Neural progenitor cell (in vitro differentiated cells): ENCODE measurements at places on chromosomes 5 and 9.

- no peaks in the 10 kb centered on the region for H3K27me3 ChIP-seq
- no peak overlapping the region for H3K4me3 ChIP-seq
Observed at GRCh38 chr9:93677641-93678136, 101.3 kb downstream of the PHF2 start.

DNA sequence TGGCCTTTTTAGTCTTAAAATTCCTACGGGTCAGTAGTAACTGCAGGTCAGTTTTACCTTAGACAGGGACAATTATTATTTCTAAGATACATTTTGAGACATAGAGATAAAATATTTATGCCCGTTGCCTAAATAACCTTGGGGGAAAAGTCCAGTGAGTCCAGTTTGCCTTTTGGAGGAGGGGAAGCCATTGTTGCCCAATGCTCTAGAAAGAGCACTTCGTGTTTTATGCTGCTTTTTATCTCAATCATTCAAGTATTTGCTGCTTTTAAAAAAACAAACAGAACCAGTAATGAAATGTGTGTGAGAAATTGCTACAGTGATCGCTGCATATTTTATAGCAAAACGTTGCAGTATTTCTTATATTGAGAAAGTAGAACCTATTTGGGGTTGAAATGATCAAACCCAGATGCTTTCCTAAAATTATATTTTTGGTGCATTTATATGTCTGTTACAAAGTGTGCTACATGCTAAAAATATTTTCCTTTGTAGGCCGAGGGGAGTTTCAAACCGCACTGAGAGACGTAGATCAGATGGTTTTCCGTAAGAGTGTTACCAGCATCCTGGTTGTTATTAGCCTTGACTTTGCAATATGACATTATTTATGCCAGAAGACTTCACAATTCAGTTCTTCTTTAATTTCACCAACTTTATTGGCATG lies 266.8 kb downstream of the AOPEP start:
- no peak overlapping the region for H3K27ac ChIP-seq
- DNase-seq: no peak
- H3K27me3 ChIP-seq: no peaks in the 10 kb centered on the region
- no peaks in the 10 kb centered on the region for H3K36me3 ChIP-seq
- no peak overlapping the region for H3K4me3 ChIP-seq

- peaks cover 13% of the 10 kb centered on the region for H3K4me1 ChIP-seq
- no peak overlapping the region for H3K4me3 ChIP-seq
- H3K27me3 ChIP-seq: no peaks in the 10 kb centered on the region
Observed at GRCh38 chr9:73079326-73079725, 72.3 kb upstream of the ANXA1 start.

GRCh38 chr5:68047035-68047434 lies 168.5 kb upstream of the PIK3R1 start:
- H3K4me1 ChIP-seq: no peaks in the 10 kb centered on the region
- H3K27me3 ChIP-seq: no peaks in the 10 kb centered on the region
- DNase-seq: no peak
- H3K36me3 ChIP-seq: no peaks in the 10 kb centered on the region
- H3K4me3 ChIP-seq: no peak overlapping the region

DNA sequence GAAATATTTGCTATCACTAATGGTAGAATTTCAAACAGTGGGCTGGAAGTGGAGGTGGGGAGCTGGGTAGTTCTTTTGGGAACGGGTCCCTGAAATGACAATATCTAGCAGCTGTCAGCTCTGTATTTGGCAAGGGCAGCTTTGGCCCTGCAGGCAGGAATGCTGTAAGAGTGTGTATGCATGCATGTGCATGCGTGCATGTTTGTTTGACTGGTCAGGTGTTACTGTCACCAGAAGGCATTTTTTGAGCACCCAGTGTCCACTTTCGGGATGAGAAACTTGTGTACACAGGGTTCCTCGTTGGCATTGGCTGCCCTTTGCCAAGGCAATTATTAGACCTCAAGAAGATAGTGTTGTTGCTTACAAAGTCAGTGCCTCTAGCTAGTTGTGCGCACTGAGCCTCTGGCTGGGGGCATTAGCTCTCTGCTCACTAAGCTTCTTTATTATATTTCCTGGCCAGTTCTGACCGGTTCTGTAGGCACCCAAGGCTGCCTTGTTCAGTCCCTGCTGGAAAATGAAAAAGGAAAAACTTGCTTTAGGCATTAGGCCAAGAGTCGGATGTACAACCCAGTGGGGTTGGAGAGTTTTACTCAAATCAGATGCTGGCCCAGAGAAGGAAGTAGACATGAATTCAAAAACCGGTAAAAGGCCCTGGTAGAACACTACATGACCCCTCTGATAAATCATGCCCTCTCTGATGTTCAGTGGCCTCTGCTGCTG lies 2.0 kb downstream of the CYFIP2 start:
- H3K36me3 ChIP-seq: no peaks in the 10 kb centered on the region
- no peak for DNase-seq
- H3K27me3 ChIP-seq: peaks cover 23% of the 10 kb centered on the region
- peak overlapping the region; percentile 95 for H3K4me3 ChIP-seq
- H3K4me1 ChIP-seq: peaks cover 33% of the 10 kb centered on the region

DNA sequence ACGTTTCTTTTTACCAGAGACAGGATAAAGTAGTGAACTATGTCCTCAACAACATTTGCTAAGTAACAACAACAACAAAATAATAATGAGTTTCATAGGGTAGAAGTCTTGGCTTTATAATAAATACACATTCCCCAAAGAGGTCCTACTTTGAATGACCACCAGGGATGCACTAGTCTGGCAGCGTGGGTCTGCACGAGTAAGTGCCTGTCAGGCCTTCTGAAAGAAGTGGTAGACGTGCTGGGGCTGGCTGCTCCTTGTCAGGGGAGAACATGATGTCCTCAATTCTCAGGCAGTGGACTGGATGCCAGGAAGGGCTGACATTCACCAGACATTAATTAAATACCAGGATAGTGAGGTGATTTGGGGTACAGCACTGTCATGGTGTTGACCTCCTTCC lies 331.1 kb downstream of the TMEM38B start:
- H3K27ac ChIP-seq: no peak overlapping the region
- H3K27me3 ChIP-seq: no peaks in the 10 kb centered on the region
- H3K4me1 ChIP-seq: peaks cover 10% of the 10 kb centered on the region
- peak; percentile 41 for DNase-seq
- no peaks in the 10 kb centered on the region for H3K36me3 ChIP-seq

- peak overlapping the region; percentile 92 for H3K4me3 ChIP-seq
- no peaks in the 10 kb centered on the region for H3K27me3 ChIP-seq
- no peak for DNase-seq
- H3K4me1 ChIP-seq: peaks cover 11% of the 10 kb centered on the region
- H3K36me3 ChIP-seq: peaks cover 10% of the 10 kb centered on the region
- H3K27ac ChIP-seq: peak overlapping the region; percentile 95
Observed at GRCh38 chr5:80408484-80409366, 861 bp downstream of the ZFYVE16 start.

DNA sequence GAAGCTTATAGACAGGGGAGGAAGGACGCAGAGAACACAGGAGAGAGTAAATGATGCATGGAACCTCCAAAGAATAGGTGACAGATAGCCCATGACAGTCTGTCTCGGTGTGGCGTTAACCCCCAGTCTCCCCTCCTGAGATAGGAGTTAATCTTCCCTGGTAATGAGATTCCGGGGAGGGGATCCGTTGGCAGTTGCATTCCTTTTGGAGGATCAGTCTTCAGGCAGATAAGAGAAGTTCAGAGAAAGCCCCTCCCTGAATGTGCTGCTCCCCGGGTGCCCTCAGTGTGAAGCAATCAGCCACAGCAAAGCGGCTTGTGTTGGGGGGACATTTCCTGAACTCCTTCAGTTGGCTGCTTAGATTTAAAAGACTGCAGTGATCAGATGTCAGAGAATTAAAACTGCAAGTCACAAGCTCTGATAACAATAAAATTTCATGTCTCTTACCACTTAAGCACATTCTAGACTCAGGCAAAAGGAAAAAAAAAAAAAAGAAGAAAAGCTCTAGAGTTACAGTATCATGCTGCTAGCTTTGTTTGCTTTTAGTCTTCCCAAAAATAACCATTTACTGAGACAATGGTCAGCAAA lies 121.1 kb downstream of the EGFLAM start:
- H3K36me3 ChIP-seq: no peaks in the 10 kb centered on the region
- no peak overlapping the region for H3K27ac ChIP-seq
- H3K27me3 ChIP-seq: peaks cover 80% of the 10 kb centered on the region
- H3K4me1 ChIP-seq: peaks cover 38% of the 10 kb centered on the region
- peak; percentile 82 for DNase-seq

DNA sequence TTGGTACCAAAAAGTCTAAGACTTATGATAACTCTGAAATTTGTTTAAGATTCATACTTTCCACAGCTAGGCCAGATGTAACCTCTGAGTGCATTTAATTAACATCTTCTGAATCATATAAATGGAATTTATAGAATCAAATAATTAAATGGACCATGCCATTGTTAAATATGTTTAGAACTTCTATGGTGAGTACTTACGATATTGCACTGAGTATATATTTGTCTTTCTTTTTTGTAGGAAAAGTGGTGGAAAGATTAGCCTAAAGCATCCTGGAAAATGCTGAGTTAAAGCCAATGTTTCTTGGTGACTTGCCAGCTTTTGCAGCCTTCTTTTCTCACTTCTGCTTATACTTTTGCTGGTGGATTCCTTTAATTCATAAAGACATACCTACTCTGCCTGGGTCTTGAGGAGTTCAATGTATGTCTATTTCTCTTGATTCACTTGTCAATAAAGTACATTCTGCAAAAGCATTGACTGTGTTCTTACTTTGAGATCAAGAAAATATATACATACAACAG lies 11.9 kb downstream of the SPINK6 start:
- no peaks in the 10 kb centered on the region for H3K4me1 ChIP-seq
- no peak for DNase-seq
- H3K27me3 ChIP-seq: no peaks in the 10 kb centered on the region
- no peak overlapping the region for H3K27ac ChIP-seq
- no peak overlapping the region for H3K4me3 ChIP-seq

- no peaks in the 10 kb centered on the region for H3K4me1 ChIP-seq
- no peak for DNase-seq
- H3K4me3 ChIP-seq: no peak overlapping the region
- no peak overlapping the region for H3K27ac ChIP-seq
- H3K36me3 ChIP-seq: no peaks in the 10 kb centered on the region
- no peaks in the 10 kb centered on the region for H3K27me3 ChIP-seq
Observed at GRCh38 chr9:35395706-35396101, 94.2 kb upstream of the RUSC2 start.

DNA sequence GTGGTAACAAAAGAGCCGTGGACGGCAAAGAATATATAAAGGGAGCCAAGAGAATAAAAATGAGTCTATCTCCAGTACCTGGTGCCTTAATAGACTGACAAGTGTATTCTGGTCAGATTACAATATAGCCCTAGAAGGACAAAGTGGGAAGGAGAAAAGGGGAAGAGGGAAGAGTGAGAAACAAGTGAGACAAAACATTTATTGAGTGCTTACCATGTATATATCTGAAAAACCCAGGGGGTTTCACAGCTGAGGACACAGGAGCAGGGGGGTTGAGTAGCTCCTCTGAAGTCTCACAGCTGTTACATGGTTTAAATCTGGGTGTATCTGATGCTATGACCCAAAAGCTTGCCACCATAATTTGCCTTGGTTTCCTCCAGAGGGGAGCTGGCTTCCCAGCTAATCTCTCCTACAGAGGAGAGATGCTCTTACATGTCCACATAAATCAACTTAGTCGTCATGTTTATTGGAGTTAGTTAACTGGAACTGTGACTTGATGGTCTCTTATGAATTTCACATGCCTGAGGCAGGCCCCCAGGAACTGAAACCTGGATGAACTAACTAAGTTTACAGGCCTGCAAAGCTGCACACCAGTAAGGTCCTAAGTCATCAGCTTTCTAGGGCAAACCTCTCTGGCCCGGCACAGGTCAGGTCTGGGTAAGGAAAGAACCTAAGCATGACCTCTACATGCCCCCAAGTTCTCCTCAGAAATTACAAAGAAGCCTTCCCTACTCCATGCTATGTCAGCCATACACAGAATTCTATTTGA lies 15.5 kb downstream of the SIL1 start:
- H3K4me3 ChIP-seq: no peak overlapping the region
- peaks cover 30% of the 10 kb centered on the region for H3K4me1 ChIP-seq
- no peak overlapping the region for H3K27ac ChIP-seq
- DNase-seq: no peak
- no peaks in the 10 kb centered on the region for H3K36me3 ChIP-seq

DNA sequence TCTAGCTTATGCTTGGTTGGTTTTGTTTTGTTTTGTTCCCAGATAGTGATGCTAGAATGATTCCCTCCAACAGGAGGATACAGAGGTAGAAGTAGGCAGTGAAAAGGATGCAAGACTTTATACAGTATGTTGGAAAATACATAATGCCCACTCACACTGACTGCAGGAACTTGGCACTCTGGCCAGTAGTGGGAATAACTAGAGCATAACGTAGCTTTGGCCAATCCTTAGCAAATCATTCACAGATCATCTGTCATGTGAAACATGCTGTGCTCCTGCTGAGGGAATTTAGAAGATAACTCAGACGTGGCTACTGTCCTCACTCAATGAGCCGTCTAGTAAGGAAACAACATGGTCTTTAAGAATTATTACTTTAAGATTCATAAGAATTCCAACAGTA lies 13.5 kb downstream of the CFAP90 start:
- H3K36me3 ChIP-seq: no peaks in the 10 kb centered on the region
- DNase-seq: no peak
- peaks cover 4% of the 10 kb centered on the region for H3K4me1 ChIP-seq
- no peak overlapping the region for H3K4me3 ChIP-seq
- H3K27ac ChIP-seq: no peak overlapping the region

- no peaks in the 10 kb centered on the region for H3K36me3 ChIP-seq
- H3K27ac ChIP-seq: no peak overlapping the region
- no peak overlapping the region for H3K4me3 ChIP-seq
Observed at GRCh38 chr5:39892708-39893107, 467.9 kb upstream of the DAB2 start.

DNA sequence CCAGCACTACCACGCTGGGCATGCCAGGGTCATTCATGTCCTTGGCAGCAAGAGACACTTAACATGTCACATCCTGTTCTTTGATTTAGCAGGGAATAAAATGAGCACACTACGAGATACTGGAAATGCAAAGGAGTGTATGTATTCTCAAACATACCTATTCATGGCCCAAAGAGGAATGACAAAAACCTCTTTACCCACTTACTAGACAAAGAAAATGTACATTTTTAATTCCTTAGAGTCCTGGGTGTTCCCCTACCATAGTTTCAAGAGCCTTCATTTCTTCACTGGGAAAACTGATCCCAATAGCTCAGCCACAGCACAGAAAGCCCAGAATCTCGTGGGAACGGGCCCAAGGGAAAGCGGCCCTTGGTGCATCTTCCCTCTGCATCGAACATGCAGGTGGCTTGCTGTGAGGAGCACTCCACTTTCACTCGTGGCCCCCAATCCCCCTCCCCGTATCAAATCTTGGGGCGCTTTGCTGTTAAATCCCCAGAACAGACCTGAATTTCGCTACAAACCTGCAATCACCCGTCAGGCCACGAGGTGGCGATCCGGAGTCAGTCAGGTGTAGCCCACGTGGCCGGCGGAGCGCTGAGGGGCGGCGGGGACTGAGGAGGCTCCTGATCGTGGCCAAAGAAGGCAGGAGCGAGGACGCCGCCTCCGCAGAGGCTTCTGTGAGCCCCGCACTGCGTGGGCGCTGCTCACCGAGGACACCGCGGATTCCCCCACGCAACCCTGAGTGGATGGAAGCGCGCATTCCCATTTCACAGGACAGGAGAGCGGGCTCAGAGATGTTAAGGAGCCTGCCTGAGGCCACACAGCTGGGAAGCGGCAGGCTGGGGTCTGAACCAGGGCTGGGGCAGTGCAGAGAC lies 91.4 kb downstream of the LMX1B start:
- H3K36me3 ChIP-seq: no peaks in the 10 kb centered on the region
- H3K27ac ChIP-seq: no peak overlapping the region
- peak; percentile 92 for DNase-seq
- H3K4me1 ChIP-seq: peaks cover 10% of the 10 kb centered on the region
